ENCODE measurements at places on chromosomes 2 and 18.

DNA sequence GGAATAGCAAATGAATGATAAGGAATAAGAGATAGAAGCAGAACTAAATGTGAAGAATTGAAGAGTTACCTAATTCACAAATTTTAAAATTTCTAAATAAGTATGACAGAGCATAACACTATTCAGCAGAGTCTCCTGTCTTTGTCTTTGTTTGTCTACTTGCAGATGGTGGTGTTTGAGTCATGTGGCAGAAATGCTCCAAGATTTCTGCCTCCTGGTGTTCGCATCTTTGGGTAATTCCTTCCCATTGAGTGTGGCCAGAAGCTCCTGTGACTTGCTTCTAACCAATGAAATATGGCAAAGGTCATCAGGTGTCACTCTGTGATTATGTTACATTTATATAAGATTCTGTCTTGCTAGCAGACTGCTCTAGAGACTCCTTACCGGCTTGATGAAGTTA is 45.6 kb upstream of the GALNT3 start:
- DNase-seq: no peak

- no peak for DNase-seq
Observed at GRCh38 chr2:73252238-73253027, 18.3 kb downstream of the CCT7 start.

DNA sequence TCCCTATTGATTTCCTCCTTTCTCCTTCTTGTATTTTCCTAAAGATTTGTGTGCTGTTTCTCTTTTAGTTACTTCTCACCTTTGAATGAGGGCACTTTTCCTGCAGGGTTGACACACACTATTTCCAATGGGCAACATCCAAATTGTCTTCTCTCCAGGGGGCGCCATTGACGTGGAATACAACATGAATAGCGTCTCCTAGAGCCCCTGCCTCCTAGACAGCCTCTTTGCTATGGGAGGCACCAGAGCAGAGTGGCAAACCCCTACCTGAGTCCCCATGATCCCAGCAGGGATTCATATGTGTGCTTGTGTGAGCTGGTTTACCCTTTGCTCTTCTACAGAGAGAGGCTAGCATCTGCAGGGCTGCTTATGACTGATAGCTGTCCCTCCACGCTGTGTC is 61.3 kb upstream of the ITSN2 start:
- peak; percentile 50 for DNase-seq

GRCh38 chr2:227759411-227760118 is 13.9 kb downstream of the SCYGR8 start:
- DNase-seq: no peak

GRCh38 chr18:46427216-46427995 is 229.6 kb downstream of the LOXHD1 start:
- DNase-seq: no peak

DNA sequence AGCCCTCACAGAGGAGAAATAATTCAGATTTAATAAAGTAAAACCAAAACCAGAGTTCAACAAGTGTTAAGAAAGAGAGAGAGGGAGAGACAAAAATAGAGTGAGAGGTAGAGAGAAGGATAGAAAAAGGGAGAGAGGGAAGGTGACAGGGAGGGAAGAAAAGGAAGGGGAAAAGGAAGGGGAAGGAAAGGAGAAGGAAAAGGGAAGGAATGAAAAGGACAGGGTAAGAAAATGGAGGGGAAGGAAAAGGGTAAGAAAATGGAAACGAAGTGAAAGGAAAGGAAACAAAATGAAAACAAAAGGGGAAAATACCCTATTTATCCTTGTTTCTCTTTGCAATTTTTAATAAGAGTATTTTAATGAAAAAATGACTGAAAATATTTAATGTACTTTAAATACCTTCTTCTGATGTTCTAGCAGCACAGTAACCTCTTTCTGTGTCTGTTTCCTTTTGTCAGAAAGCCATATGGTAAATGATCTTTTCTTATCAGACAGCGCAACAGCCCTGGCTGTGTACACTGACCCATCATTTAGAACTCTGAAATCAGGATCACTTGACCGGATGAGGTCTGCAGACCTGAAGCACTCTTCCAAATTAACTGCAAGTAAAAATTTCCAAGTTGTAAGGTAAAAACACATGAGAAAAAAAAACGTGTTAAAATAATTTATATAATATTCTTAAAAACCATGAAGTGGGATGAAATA is 11.8 kb downstream of the DSC3 start:
- DNase-seq: no peak

GRCh38 chr18:44922968-44923367 is 242.3 kb downstream of the SETBP1 start:
- no peak for DNase-seq

GRCh38 chr18:36143391-36143790 is 13.7 kb downstream of the ELP2 start:
- no peak for DNase-seq

All from stimulated activated CD4-positive, alpha-beta T cell treated with anti-CD3 and anti-CD28 coated beads, Interleukin-4, amount 100 ng/mL, for 48 hours (primary cell).